GM04503 (cell line): ENCODE measurements at places on chromosomes 16 and 17.
A peak's percentile ranks its signal among the peaks of the same experiment; 100 is the strongest.

DNA sequence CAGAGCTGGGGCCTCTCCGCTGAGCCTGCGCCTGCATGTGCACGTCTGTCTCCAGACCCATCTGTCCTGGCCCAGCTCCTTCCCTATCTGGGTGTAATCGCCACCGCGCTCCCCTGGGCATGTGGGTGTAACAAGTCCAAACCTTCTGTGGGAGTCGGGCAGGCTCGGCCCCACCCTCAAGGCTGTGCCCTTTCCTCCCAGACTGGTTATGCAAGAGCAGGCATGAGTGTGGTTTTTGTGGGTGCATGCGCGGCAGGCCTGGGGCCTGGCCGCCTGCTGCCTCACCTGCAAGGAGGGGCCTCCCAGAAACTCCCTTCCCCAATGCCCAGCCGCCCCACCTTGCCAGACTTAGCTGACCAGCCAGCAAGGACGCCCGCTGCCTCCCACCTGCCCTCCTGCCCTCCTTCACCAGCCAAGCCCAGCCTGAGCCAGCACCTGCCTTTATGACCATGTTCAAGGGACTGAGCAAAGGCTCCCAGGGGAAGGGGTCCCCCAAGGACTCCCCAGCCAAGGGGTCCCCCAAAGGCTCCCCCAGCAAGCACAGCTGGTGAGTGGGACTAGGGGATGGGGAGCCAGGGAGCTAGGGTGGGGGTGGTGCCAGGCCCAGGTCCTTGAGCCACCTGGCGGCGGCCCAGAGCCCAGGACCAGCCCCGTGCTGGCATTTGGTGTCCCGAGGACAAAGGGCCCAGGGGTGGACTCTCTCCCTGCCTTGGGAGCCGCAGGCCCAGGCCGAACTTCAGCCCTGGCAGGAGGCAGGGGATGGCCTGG is at the start of gene EVPLL:
Gene EVPLL (plus strand): TSS at position 342 of the 768 bp plus-strand sequence. CDS start 3,160 bp downstream, outside the sequence.
- DNase-seq = no peak

DNA sequence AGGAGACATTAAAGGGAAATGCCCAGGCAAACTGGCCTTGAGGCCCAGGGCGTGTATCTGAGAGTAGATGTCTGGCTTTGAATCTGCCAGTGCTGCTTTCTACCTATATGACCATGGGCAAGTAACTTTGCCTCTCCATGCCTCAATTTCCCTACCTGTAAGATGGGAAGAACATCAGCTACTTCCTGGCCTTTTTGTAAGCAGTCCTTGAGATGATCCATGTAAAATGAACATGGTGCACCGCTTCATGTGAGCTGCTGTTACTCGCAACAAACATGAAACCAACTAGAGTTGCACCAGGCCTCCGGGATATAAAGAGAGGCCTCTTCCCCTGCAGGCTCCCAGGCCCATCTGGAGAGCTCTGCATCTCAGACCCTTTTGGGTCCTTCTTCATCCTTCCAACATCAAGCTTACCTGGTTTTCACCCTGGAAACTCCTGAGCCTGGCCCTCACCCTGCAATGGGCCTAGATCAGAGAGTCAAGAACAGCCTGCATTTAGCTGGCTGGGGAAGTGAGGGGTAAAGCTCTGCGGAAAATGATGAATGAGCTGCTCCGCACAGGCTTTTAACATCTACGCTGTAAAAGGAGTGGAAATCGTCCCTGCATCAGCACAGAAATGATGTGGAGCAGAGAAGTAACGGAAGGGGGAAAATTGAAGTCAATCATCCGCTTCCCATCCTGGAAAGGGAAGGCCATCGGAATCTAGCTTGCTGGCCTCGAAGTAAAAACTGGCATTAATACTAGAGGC is 2.3 kb upstream of the MYH11 start:
- no peak for DNase-seq

DNA sequence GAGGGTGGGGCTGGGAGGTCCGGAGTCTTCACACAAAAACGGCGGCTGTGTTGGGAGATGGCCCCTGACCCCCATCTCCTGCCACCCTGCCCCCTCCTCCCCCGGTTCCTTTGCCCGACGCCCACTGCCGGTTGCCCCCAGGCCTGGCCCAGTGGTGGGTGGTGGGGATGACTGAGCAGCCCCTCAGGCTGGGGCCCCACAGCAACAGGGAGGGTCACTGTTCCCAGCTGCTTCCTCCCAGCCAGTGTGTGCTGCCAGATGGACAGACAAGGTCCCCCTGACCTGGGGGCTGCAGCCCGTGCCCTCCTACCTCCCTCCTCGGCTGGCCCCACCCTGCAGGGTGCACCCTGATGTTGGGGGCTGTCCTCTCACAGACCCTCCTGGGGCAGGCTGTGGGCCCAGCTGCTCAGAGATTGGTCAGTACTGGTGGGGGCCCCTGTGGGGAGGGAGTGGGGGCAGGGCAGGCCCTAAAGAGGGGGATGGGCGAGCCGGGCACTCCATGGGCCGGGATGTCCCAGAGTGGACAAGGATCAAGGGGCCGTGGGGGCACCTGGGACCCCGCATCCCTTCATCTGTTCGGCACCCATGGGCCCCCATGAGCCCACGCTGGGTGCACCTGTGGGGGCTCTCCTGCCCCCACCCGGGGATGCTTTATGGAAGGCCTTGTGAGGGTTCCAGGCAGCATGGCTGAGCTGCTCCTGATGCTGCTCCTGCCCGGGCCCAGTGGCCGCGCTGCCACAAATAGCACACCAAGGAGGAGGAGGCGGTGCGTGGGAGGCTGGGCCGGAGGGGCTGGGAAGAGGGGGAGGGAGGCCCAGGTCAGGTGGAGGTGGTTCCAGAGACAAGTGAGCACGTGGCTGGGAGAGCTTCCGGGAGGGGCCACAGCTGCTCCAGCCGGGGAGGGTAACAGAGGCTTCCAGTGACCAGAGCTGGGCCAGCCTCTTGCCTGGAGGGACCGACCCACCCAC is 5.1 kb downstream of the C1QTNF8 start:
- no peak for DNase-seq

DNA sequence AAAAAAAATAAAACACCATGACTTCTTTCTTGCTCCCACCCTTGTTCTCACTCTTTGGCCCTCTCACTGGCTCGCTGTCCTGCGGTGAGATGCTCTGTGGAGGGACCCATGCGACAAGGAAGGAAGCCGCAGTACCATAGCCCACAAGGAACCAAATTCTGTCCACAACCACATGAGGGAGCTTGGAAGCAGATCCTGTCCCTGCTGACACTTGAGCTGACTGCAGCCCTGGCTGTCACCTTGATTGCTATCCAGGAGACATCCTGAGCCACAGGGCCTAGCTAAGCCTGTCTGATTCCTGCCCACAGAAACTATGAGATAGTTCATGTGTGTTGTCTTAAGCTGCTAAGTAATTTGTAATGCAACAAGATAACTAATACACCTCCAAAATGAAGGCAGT is 4.8 kb upstream of the MT2A start:
- no peak for DNase-seq

DNA sequence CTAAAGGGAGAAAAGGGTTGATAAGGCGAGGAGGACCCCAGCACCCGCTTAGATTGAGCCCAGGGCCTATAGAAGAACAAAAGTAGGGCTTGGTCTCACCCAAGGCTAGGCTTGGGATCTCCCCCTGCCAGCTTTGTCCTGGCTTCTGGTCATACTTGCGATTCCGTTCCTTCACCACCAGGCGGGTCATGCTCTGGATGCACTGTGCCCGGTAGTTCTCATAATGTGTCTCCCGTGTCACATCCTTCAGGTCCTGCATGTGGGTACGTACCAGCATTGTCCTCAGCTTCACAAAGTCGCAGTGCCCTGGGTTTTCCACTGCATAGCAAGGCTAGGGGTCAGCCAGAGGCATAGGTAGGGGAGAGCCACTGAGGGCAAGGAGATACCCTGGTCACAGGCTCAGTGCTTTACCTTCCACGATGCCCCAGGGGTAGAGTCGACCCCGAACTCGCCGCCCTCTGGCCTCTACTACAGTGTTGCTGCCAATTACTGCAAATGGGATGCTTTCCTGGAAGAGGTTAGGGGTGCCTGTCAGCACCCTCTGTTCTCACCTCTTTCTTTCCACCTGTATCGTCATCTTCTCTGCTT is 6.5 kb upstream of the MTMR4 start:
- DNase-seq = no peak

- no peak for DNase-seq
Observed at GRCh38 chr17:17512866-17513265, 16.7 kb upstream of the RASD1 start.

DNA sequence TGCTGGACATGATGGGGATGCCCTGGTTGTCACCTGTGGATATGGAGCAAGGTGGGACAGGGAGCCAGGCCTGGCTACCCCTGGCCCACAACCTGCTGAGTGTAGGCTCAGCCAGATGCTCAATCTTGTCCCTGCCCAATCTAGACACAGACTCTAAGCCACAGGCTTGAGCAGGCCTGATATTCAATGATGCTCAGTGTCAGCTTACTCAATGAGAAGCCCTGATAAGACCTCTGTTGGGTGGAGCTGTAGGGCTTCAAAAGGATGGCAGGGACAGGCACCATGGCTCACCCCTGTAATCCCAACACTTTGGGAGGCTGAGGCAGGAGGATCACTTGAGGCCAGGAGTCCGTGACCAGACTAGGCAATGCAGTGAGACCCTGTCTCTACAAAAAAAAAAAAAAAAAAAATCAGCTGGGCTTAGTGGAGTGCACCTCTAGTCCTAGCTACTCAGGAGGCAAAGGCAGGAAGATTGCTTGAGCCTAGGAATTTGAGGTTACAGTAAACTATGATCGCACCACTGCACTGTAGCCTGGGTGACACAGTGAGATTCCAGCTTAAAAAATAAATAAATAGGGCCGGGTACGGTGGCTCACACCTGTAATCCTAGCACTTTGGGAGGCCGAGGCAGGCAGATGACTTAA is 3.4 kb downstream of the LCAT start:
- no peak for DNase-seq

GRCh38 chr16:66523861-66524354 is 26.0 kb downstream of the TK2 start:
- no peak for DNase-seq

GRCh38 chr17:49946964-49947584 is 21.9 kb upstream of the DLX4 start:
- no peak for DNase-seq

- DNase-seq = no peak
Observed at GRCh38 chr16:31486045-31486444, 3.1 kb downstream of the SLC5A2 start.

- no peak for DNase-seq
Observed at GRCh38 chr17:54172096-54172984, 349.6 kb downstream of the KIF2B start.

GRCh38 chr17:40427002-40427491 is 9.4 kb upstream of the TOP2A start:
- DNase-seq = no peak

- no peak for DNase-seq
Observed at GRCh38 chr17:42016411-42016831, 818 bp downstream of the DNAJC7 start.

DNA sequence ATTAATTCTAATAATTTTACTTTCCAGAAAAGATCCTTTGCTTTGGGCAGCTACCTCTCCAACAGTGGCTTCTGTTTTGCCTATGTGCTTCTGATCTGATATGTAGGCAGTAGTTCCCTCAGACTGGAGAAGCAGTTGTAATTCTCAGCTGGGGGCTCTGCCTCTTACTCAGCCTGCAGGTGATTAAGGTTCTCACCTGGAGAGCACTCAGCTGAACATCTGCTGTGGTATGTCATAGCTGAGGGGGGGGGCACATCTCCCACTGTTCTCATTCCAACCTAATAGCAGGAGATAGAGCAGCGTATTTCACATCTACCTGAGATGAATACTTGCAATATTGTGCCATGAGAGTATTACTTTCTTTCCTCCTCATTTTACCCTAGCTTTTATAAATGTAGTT is 511.9 kb upstream of the CDH8 start:
- DNase-seq = no peak

GRCh38 chr17:6366221-6366666 is 68.7 kb downstream of the AIPL1 start:
- DNase-seq = peak; percentile 16

DNA sequence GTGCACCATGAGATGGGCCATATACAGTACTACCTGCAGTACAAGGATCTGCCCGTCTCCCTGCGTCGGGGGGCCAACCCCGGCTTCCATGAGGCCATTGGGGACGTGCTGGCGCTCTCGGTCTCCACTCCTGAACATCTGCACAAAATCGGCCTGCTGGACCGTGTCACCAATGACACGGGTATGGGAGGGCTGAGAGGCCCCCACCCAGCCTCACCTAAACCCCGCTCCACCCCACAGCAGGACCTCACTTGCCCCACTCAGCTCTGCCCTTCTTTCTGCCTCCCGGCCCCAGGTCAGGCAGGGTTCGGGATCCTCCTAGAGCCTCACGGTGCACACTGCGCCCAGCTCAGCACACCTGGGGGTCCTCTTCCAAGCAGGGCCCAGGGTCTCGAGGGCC is 5.6 kb downstream of the ACE start:
- DNase-seq = no peak

DNA sequence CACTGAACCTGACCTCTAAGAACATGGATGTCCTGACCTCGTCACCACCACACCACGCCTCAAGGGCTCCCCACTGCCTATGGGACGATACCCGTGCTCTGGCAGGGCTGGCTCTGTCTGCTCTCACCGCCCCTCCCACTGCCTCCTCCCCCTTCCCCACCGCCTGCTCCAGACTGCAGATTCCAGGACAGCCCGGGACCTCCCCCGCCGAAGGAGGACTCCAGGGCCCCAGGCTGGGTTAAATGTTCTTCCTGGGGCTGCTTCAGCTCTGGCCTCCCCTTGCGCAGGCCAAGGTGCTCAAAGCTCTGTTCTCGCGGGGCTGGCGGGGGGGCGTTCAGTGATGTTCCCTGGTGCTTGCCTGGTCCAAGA is 3.1 kb downstream of the NPW start:
- no peak for DNase-seq

- no peak for DNase-seq
Observed at GRCh38 chr17:67353929-67354574, 12.3 kb downstream of the PSMD12 start.

DNA sequence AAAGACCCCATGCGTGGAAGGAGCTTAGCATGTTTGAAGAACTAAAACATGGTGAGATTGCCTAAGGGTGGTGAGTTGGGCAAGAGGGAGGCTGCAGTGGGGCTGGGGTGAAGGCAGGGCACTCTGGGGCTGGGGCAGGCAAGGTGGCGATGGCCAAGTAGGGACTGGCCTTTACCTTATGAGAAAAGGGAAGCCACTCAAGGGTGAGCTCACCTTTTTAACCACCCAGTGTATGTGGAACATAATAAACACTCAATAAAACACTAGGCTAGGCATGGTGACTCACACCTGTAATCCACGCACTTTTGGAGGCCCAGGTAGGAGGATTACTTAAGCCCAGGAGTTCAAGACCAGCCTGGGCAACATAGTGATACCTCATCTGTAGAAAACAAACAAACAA is 37.7 kb downstream of the LYRM9 start:
- no peak for DNase-seq

DNA sequence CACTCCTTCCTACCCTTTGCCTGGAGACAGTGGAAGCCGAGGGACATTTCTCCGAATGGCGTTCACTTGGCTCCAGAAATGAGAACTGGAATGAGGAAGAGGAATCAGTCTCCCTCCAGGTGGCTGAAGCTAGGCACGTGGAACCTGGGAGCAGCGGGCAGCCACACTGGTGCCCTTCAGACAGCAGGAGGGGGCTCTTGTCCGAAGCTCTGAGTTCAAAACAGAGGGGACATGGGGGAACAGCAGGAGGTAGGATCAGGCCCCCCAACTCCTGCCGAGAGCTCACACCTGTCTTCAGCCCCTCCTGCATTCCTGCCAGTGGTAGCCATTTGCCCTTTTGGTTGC is 41.5 kb downstream of the TMEM235 start:
- DNase-seq = no peak
